Stimulated activated naive CD4-positive, alpha-beta T cell (primary cell): ENCODE measurements at places on chromosomes 6 and 20.

GRCh38 chr6:45098256-45098655 lies 229.9 kb upstream of the RUNX2 start:
- DNase-seq = no peak

- DNase-seq = no peak
These were observed 82.6 kb downstream of the INSM1 start for GRCh38 chr20:20450521-20450920.

DNA sequence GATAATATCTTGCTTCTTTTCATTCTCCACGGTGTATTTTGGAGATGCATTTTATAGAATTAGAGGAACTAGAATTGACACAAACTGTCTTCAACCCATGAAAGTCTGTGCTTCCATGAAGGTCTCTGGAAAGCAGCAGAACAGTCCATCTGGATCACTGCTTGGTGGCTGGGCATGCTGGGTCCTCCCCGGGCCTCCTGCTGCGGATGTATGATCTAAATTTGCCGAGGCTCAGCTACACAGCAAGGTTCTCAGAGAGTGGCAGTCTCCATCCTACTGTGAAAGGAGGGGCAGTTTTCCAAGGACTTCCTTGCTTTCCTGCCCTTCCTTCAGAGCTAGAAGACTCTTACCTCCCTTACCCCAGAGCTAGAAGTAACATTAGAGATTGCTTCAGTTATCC lies 15.1 kb downstream of the PKIG start:
- no peak for DNase-seq

DNA sequence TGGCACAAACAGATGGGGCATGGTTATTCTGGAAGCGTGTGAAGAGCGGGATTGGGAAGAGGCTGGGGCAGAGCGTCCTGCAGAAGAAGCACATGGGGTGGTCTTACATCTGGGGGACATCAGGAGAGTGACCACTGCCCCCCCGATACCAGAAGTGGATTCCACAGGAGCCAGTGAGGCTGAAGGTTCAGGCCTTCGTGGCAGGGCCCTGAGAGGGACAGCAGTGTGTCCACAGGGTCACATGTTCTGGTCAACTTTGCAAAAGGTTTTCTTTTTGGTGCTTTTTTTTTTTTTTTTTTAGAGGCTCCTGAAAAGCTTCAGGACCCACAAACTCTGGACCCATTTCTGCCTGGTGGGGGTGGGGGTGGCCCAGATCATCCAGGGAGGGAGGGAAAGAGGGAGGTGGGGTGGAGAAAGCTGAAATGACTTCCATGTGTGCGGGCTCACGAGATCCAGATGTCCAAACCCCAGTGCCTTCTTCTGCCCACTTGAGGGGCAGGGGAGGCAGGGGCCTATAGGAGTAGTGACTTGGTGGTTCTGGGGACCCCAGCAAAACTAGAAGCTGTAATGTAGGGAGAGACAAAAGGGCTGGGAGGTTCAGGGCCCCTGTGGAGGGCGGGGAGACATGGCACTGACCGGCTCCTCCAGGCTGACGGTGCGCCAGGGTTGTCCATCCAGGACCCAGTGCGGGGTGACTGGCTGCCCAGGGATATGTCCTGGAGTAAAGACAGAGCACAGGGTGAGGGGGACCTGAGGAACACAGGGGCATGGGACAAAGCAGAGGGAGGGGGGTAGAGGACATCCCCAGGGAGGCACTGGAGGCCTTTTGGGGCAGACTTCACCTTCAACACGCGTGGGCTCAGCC lies 2.7 kb downstream of the ADAM33 start:
- DNase-seq = no peak

- DNase-seq = no peak
These were observed 47.5 kb upstream of the CRISP1 start for GRCh38 chr6:49913636-49914375.
